ENCODE measurements at places on chromosomes 1 and 21.

GRCh38 chr1:108703939-108704338 lies 8.8 kb upstream of the FNDC7 start:
- no peak for DNase-seq

- no peak for DNase-seq
These were observed 79.2 kb downstream of the NIBAN1 start for GRCh38 chr1:184895086-184895485.

DNA sequence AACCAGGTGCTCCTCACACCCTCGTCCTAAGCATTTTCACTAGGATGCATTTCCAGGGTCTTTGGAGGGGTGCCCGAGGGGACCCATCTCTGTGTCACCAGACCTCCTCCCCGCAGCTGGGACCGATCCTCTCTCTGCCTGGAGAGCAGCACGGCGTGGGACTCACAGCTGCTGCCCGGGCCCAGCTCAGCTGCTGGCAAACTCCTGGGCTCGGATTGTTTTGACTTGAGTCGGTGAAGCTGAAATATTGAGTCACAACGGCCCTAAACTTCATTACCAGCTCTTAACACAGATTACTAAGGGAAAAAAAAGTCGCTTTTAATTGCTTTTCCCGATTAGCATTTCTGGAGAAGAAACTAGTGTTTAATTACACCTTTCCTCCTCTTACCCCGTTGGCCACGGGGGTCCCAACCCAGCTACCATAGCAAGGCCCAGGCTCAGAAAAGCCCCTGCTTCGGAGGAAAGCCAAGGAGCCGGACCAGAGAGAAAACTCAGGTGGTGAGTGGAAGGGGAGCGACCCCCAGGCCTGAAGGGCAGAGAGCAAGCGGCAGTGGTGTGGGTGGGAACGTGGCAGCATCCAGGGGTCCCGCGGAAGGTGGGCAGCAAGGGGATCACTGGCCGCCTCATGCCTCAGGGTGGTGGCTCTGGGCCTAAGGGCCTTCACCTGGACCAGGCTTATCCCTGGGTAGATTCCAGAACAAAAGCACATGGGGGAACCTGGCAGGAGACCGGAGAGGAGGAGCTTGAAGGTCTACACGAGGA lies 41.7 kb downstream of the CASZ1 start:
- no peak for DNase-seq

DNA sequence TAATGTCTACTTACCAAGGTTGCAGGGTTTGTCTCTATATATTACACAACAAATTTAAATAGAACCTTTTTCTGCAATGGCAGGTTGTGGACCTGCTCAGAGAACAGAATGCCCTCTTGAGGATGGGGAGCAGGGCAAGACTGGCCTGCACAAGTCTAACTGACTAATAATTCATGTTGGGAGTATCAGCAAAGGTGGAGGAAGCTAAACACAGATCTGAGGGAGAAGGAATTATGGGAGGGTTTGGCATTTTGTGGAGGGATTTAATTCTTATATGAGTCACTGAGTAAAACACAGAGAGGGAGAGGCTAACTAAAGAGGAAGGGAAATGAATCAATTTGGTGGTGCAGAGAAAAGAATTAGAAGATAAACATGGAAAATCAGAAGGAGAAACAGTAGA lies 40.0 kb downstream of the CLDN17 start:
- no peak for DNase-seq

DNA sequence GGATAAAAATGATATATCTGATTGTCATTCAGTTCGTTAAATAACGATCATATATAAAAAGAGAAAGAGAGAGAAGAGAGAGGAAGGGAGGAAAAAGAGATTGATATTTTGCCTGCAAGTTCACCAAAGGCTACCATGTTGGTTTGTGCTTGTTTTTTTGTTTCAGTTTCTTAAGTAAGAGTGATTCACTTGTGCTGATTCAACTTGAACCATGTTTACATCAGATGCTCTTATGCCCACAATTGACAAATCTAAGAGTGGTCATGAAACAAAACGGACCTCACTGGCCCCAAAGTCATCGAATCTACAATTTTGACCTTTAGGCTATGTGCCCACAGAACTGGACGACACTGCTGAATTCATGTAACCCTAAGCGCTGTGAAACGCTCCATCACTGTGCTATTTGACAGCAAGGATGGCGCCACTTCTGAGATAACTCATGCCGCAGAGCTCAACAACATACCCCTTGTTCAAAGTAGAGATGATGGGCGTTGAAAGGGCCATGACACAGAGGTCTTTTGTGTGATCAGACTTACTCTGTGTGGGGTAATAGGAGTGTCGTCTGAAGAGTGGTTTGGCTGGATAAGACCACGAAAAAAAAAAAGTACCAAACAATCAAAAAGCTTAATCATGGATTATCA lies 481.4 kb downstream of the SETD4 start:
- no peak for DNase-seq

GRCh38 chr1:240091614-240092300 lies at the start of gene FMN2:
FMN2 (plus strand) TSS chr1:240091883; CDS start chr1:240092110, 227 bp downstream.
- peak; percentile 67 for DNase-seq

- no peak for DNase-seq
These were observed 23.4 kb downstream of the POFUT2 start for GRCh38 chr21:45264146-45264911.

DNA sequence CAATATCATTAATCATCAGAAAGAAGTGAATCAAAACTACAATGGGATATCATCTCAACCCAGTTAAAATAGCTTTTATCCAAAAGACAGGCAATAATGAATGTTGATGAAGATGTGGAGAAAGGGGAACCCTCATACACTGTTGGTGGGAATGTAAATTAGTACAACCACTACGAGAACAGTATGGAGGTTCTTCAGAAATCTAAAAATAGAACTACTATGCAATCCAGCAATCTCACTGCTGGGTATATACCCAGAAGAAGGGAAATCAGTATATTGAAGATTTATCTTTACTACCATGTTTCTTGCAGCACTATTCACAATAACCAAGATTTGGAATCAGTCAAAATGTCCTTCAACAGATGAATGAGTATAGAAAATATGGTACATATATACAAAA lies 189.8 kb downstream of the HHIPL2 start:
- DNase-seq, result no peak

GRCh38 chr1:74407902-74408301 lies 104.5 kb downstream of the LRRC53 start:
- DNase-seq, result no peak

- peak; percentile 32 for DNase-seq
These were observed 15.8 kb downstream of the THRAP3 start for GRCh38 chr1:36239941-36240637.

Data from neuronal stem cell (in vitro differentiated cells).